Stimulated activated CD8-positive, alpha-beta memory T cell treated with anti-CD3 and anti-CD28 coated beads, Interleukin-12 subunit alpha, Interleukin-12 subunit beta, amount 100 ng/mL, for 1 hour (primary cell): ENCODE measurements at places on chromosomes 3 and 15.
A peak's percentile ranks its signal among the peaks of the same experiment; 100 is the strongest.

DNA sequence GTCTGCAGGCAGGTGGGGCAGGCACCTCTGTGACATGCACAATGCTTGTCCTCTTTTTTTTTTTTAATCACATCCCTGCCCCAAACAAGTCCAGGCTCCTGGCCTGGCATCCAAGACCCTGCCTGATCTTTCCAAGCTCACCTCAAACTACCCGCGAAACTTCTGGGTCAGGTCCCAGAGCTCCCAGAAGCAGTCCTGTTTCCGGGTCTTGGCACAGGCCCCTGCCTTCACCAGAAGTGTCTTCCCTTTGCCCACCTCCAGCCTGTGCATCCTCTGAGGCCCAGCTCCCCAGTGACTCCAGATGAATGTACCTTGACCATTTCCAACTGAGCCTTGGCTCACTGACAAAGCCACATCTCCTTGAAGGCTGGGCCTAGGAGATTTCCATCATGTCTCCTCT is 23.0 kb downstream of the PLA2G4E start:
- no peak for DNase-seq

- no peak for DNase-seq
Measured at GRCh38 chr3:27877061-27878013, 155.2 kb upstream of the EOMES start.

- DNase-seq: no peak
Measured at GRCh38 chr3:112467539-112467938, 31.7 kb downstream of the BTLA start.

DNA sequence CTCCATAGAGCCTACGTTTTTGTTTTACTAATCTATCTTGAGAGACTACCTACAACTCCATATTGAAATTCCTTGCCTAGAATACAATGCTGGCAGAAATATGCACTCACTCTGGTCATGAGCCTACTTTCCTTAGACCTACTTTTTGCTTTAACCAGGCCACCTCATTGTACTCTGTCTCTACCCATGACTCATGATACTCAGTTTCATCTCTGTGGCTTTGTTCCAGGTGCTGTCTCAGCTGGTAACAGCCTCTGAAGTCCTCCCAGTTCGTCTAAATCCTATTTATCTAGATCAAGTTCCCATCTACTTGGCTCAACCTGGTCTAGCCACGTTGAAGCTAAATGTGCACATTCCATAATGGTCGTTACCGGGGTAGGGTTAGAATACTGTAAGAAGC is 536.4 kb downstream of the RSL24D1 start:
- DNase-seq: no peak

DNA sequence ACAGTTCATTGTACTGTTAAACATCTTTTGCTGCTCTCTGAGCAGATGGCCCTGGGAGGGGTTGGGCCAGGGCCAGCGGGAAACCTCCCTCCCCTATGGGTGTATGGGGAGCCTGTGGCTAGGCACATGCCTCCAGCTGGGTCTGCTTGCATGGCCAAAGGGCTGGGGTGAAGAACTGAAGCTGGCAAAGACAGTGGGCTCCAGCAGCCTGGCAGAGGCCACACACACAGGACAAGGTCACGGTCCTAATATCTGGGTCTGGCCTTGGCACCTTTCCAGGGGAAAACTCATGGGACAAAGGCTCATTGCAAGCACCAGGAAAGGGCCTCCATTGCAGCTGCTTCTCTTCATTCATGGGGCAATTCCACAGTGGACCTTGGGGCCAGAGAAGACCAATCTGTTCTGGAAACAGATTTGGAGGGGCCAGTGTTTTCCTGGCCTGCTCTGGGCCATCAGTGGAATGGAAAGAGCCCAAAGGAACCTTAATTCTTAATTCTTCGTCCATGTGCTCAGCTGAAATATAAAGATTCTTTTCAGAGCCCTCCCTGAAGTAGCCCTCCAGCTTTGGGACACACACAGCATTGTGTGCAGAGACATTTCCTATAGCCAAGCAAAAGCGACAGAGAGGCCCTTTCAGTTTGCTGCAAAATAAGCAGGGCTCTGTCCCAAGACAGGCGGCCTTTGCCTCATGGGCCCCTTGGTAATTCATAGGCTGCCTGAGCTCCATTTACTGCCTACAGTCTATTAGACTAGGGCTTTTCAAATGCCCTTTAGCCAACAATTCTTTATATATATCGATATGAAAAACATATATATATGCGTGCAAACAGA is 11.3 kb upstream of the LIMD1 start:
- no peak for DNase-seq

DNA sequence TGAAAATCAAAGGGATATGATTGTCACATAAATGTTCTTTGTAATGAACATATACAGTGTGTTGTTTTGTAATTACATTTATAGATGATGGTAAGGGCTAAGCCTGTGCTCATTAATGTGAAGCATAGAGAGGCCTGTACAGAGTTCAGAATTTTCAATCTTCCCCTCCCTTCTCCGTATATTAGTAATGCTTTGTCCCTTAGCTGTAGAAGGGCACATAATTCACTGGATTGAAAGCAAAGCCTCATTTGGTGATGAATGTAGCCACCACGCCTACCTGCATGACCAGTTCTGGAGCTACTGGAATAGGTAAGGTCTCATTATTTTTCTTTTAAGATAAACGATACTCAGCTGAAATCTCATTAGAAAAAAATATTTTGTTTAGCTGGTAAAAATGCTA is 130.2 kb downstream of the CDIN1 start:
- DNase-seq: no peak

GRCh38 chr3:77190374-77190773 is 150.5 kb downstream of the ROBO2 start:
- DNase-seq: no peak

DNA sequence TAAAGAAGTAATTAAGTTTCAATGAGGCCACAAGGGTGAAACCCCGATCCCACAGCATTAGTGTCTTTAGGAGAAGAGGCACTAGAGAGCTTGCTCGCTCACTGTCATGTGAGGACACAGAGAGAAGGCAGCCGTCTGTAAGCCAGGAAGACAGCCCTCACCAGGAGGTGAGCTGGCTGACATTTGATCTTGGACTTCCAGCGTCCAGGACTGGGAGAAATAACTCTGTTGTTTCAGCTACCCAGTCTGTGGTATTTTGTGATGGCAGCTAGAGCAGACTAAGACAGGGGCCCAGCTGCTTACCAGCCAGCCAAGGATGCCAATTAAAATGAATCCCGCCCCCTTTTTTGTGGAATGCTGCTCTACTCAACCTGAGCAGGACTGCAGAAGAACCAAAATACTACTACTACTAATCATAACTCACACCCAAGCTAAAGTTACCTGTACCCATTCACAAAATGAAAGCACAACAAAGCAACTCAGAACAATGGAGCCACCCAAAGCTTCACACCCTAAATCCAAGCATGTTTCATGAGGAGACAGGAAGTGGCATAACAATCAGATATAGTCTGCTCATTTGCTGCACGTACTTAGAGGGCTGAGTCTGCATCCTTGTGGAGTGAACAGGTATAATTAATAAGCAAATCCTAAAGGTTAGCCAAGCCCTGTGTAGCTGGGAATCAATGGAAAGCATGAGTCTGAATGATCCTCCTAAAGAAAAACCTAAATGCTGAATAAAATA is 35.6 kb upstream of the RHCG start:
- no peak for DNase-seq

GRCh38 chr3:23111286-23111685 is 91.8 kb upstream of the UBE2E2 start:
- no peak for DNase-seq

- no peak for DNase-seq
Measured at GRCh38 chr3:189169728-189170127, 2.0 kb upstream of the TPRG1 start.

GRCh38 chr3:78642226-78643035 is 1125.4 kb downstream of the ROBO1 start:
- no peak for DNase-seq

GRCh38 chr15:21261965-21262850 is 178.1 kb downstream of the POTEB3 start:
- no peak for DNase-seq

GRCh38 chr15:75452865-75453702 is 1.6 kb upstream of the SIN3A start:
- DNase-seq: peak; percentile 35

GRCh38 chr15:48581219-48581618 is 64.3 kb downstream of the FBN1 start:
- no peak for DNase-seq

- no peak for DNase-seq
Measured at GRCh38 chr3:4472766-4473165, 5.7 kb upstream of the SUMF1 start.

GRCh38 chr3:43178891-43179366 is 73.0 kb upstream of the POMGNT2 start:
- no peak for DNase-seq

DNA sequence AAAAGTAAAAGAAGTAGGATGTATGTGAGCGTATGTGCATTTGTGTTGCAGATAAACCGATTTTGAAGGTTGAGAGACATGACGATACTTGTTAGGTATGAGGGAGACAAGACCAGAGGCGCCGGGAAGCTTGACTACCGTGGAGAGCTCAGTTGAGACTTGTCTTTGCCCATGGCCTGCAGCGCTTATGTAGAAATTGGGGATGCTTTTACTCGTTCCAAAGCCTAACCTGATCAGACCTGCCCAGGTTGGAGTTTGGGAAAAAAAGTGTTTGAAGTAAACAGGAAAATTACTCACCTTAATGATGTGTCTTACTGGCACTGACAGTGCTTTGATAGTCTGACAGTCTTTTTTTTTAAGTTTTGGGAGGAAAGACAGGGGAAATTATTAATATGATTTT is 202.8 kb downstream of the TP63 start:
- DNase-seq: no peak

GRCh38 chr15:31561156-31561555 is 234.5 kb downstream of the KLF13 start:
- DNase-seq: no peak

GRCh38 chr3:128867200-128868125 is 12.0 kb upstream of the ACAD9 start:
- no peak for DNase-seq

GRCh38 chr3:11661827-11662226 is 18.1 kb upstream of the VGLL4 start:
- no peak for DNase-seq

GRCh38 chr3:195731356-195731905 is 10.7 kb downstream of the MUC20 start:
- DNase-seq: no peak

DNA sequence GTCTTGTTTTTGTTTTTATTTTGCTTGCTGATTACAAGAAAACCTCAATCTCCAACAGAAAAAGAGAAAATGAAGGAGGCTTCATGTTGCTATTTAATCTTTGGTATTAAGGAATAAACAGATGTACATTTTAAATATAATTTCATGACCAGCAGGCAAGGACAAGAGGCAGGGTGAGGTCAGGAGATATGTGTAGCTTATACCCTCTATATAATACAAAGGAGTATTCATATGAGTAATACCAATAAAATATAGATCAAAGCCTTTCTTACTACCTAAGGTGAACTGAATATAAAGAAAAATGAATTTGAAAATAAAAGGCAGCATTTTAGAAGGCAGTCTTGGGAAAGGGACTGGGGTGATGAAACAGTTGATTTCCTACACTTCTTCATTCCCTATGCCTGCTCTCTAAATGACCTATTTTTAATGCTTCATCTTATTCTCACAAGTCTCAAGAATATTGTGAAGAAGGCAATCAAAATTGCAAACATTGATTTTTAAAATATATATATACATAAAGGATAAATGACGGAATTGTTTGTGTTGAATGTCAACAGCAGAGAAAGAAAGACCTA is 8.6 kb upstream of the CBLB start:
- DNase-seq: no peak
